Panc1 (cell line): ENCODE measurements at places on chromosomes 4 and X.

DNA sequence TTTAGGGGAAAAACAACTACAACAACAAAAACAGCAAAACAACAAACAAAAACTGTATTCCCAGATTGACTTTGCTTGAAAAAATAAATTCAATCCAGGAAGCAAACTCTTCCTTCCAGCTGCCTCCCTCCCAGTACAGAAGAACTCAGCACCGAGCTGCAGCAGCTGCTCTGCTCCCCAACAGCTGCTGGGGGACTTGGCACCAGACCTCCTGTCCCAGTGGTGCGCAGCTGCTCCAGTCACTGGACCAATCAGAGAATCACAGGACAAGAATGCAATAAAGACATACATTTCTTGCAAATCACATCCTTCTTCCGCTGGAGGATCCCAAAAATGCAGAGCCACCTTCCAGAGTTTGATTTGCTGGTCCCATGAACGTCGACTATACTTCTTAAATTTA, 11.8 kb upstream of the FAM53A start:
- H3K4me1 ChIP-seq, result no peaks in the 10 kb centered on the region
- no peaks in the 10 kb centered on the region for H3K27me3 ChIP-seq
- no peak overlapping the region for H3K4me3 ChIP-seq
- H3K36me3 ChIP-seq, result peaks cover 28% of the 10 kb centered on the region
- DNase-seq, result no peak

GRCh38 chr4:42513748-42514492, 116.6 kb downstream of the SHISA3 start:
- no peak overlapping the region for H3K27ac ChIP-seq
- H3K4me1 ChIP-seq, result no peaks in the 10 kb centered on the region
- H3K36me3 ChIP-seq, result no peaks in the 10 kb centered on the region

DNA sequence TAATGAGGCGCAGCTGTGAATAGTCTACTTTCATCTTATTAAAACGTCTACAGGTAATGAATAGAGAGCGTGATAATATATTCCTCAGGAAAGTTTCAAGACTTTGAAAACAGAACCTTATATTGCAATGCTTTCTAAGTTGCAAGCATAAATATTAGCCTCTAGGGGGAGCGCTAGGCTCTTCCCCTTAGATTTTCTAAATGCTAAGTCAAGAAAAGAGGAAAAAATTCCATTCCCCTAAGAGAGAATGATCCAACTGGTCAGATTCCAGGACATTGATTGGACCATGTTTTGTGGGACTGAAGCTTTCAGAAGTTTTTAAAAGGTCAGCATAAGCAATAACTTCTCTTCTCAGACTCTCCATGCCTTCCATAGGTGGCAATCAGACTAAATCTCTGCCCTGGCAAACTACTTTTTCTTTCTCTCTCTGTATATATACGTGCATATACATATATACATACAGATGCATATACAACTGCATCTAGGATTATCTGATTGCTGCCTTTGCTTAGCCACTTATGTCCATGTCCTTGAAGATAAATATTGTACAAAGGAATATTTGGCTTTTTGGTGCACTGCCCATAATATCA, 492.9 kb downstream of the INPP4B start:
- no peak for DNase-seq
- no peaks in the 10 kb centered on the region for H3K27me3 ChIP-seq
- H3K4me1 ChIP-seq, result peaks cover 11% of the 10 kb centered on the region; the same call in 1 of the 2 replicates
- H3K27ac ChIP-seq, result peak overlapping the region; percentile 69
- H3K36me3 ChIP-seq, result no peaks in the 10 kb centered on the region
- H3K4me3 ChIP-seq, result no peak overlapping the region

DNA sequence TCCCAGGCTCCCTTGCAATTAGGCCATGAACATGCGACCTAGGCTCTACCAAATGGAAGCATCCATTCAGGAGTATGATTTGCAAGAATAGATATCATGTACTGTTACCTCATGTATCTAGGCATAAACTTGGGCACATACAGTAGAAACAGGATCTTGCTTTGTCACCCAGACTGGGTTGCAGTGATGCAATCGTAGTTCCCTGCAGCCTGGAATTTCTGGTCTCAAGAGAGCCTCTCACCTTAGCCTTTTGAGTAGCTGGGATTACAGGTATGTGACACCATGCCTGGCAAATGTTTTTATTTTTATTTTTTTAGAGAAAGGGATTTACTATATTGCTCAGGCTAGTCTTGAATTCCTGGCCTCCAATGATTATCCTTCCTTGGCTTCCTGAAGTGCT, 994.2 kb downstream of the ADGRL3 start:
- no peak overlapping the region for H3K4me3 ChIP-seq
- no peaks in the 10 kb centered on the region for H3K4me1 ChIP-seq
- no peaks in the 10 kb centered on the region for H3K36me3 ChIP-seq
- no peak overlapping the region for H3K27ac ChIP-seq

GRCh38 chr4:143641361-143641760, 59.1 kb downstream of the FREM3 start:
- no peak overlapping the region for H3K4me3 ChIP-seq
- no peaks in the 10 kb centered on the region for H3K36me3 ChIP-seq
- no peaks in the 10 kb centered on the region for H3K27me3 ChIP-seq
- no peak overlapping the region for H3K27ac ChIP-seq
- H3K4me1 ChIP-seq, result no peaks in the 10 kb centered on the region
- no peak for DNase-seq

GRCh38 chr4:78552389-78553042, 946 bp downstream of the ANXA3 start:
- H3K4me1 ChIP-seq, result no peaks in the 10 kb centered on the region
- H3K4me3 ChIP-seq, result peak overlapping the region; percentile 43; the same call in 1 of the 2 replicates
- H3K36me3 ChIP-seq, result no peaks in the 10 kb centered on the region; the same call in 1 of the 2 replicates
- no peak overlapping the region for H3K27ac ChIP-seq
- peaks cover 10% of the 10 kb centered on the region for H3K27me3 ChIP-seq

- no peaks in the 10 kb centered on the region for H3K36me3 ChIP-seq
- H3K4me1 ChIP-seq, result peaks cover 3% of the 10 kb centered on the region; the same call in 1 of the 2 replicates
- DNase-seq, result no peak
- no peak overlapping the region for H3K4me3 ChIP-seq
- no peaks in the 10 kb centered on the region for H3K27me3 ChIP-seq
Observed at GRCh38 chr4:99024481-99025275, 29.2 kb downstream of the METAP1 start.

- no peak for DNase-seq
- no peaks in the 10 kb centered on the region for H3K27me3 ChIP-seq
- H3K4me3 ChIP-seq, result no peak overlapping the region
- no peak overlapping the region for H3K27ac ChIP-seq
- no peaks in the 10 kb centered on the region for H3K4me1 ChIP-seq
Observed at GRCh38 chr4:38060829-38061431, 100.7 kb downstream of the PTTG2 start.

DNA sequence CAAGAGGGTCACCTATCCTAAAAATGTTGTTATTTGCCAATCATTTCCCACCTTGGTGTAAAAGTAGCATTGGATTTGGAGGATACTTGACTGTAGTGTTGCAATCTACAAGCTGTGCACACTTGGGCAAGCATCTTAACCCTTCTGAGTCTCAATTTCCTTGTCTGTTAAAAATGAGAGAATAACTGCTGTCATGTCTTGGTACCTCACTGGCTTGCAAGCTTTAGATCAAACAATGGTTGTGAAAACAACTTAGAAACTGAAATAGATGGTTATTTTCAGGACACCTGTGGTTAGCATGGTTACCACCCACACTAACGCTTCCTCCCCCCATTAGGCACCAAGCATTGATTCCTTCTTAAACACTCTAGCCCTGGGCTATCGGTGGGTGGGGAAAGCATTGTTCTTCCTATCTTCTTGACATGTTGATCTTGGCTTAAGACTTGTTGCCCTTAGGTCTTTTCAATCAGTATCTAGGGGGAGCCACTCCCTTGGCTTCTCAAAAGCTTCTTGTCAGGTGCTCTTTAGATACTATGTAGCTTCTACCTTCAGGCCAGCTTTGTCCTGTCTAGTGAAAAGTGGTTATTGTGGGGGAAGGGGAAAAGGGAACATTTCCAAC, 10.6 kb upstream of the AMOT start:
- no peak overlapping the region for H3K27ac ChIP-seq
- no peak overlapping the region for H3K4me3 ChIP-seq
- H3K36me3 ChIP-seq, result no peaks in the 10 kb centered on the region

- H3K36me3 ChIP-seq, result no peaks in the 10 kb centered on the region
- no peaks in the 10 kb centered on the region for H3K4me1 ChIP-seq
- H3K27ac ChIP-seq, result no peak overlapping the region
- no peaks in the 10 kb centered on the region for H3K27me3 ChIP-seq
Observed at GRCh38 chrX:134453631-134454030, 6.3 kb upstream of the HPRT1 start.

DNA sequence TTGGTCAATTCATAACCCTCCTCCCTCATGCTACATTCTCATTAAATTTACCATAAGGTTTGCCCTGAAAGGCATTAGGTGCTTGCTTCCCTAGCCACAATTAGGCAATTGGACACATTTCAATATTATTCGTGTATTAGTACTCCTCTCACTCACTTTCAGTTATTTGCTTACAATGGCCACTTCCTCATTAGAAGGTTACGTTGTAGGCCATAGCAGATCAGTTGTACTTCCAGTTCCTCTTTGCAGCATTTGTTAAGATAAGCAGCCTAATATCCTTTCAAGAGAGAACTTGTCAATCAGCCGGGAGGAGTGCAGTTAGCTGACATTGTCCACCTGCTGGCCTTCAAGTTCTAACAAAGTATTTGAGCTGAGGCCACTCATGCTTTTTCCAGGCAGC, 1017.2 kb downstream of the PCDH7 start:
- no peaks in the 10 kb centered on the region; the same call in 1 of the 2 replicates for H3K4me1 ChIP-seq
- H3K4me3 ChIP-seq, result no peak overlapping the region
- H3K36me3 ChIP-seq, result no peaks in the 10 kb centered on the region
- no peak for DNase-seq

DNA sequence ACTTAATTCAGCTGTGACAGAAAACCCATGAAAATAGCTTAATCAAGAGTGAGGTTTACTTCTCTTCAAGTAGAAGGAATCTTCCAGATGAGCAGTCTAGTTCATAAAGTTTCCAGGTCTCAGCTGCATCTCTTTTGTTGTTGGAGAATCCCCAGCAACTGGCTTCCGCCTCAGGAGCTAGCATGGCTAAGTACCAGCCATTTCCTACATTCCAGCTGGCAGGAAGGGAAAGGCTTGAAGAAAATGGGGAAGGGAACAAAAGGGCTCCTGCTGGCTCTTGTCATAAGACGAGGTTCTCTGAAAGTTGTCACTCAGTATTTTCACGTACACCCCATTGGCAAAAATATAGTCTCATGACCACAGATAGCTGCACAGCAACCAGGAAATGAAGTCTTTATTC, 27.3 kb upstream of the TRIM2 start:
- no peak for DNase-seq
- no peaks in the 10 kb centered on the region for H3K36me3 ChIP-seq
- H3K27me3 ChIP-seq, result no peaks in the 10 kb centered on the region
- H3K27ac ChIP-seq, result no peak overlapping the region
- H3K4me3 ChIP-seq, result no peak overlapping the region

DNA sequence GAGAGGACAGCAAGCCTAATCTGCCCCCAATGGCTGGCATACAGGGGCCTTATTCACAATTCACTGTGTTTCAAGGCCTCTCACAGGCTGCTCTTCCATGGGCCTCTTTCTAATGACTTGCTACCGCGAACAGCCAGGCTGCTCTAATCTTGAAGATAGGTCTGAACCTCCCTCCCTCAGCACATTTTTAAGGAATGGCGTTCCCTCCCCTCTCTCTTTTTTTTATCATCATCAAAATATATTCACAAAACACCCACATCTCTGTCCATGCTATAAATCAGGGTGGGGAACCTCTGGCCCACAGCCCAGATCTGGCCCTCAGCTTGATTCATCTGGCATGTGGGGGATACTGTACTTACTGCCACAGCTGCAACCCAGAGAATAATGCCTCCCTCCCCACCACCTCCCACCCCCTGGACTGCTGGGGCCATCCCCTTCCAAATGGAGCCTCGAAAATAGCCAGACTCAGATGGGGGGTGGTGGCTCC, 76.2 kb upstream of the PLAC1 start:
- no peak overlapping the region for H3K4me3 ChIP-seq
- no peaks in the 10 kb centered on the region for H3K4me1 ChIP-seq
- DNase-seq, result no peak

DNA sequence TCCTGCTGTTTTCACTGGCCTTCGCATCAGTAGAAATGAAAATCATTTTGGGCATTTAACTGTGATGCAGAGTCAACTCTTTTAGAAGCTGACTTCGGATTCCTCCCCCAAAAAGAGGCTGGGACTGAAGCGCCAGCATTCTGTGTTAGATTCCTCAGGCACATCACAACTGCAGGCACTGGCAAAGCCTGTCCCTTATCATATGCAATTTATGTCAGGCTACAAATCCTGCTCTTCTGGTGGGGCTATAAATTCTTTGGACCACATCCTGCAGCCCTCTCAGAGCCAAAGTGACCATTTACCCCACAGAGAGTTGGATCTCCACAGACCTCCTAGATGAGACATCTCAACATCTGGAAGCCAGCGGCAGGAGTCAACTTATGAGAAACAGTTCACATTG, 138.4 kb downstream of the CBR4 start:
- no peaks in the 10 kb centered on the region for H3K4me1 ChIP-seq
- H3K36me3 ChIP-seq, result no peaks in the 10 kb centered on the region
- H3K27ac ChIP-seq, result no peak overlapping the region
- no peak for DNase-seq
- no peaks in the 10 kb centered on the region; the same call in 1 of the 2 replicates for H3K27me3 ChIP-seq
- no peak overlapping the region for H3K4me3 ChIP-seq
